NCI-H446 treated with DMSO at 0.1 percent for 48 hours (cell line): ENCODE measurements at places on chromosomes 13 and 19.

- no peak for DNase-seq
Measured at GRCh38 chr19:16628984-16629691, 1.1 kb upstream of the MED26 start.

GRCh38 chr13:106680796-106681472 lies 113.0 kb upstream of the ARGLU1 start:
- no peak for DNase-seq

- no peak for DNase-seq
Measured at GRCh38 chr13:59461411-59461810, 702.3 kb downstream of the DIAPH3 start.

DNA sequence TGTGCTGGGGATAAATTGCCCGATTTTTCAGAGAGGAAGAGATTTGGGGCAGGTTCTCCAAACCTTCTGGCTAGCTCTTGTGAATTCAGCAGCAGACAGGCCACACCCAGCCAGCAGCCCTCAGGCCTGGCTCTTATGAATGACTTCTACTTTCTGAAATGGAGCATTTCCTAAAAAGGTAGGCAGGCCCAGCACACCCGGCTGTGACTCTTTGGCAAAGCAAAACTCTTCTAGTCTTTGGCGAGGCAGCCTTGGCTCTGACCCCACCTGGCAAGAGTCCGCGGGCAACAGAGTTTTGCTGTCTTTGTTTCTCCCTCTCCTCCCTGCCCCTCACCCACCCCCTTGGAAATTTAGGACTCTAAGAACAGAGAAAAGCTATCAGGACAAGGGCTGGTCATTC lies 221.2 kb downstream of the ZNF536 start:
- DNase-seq = peak; percentile 64

DNA sequence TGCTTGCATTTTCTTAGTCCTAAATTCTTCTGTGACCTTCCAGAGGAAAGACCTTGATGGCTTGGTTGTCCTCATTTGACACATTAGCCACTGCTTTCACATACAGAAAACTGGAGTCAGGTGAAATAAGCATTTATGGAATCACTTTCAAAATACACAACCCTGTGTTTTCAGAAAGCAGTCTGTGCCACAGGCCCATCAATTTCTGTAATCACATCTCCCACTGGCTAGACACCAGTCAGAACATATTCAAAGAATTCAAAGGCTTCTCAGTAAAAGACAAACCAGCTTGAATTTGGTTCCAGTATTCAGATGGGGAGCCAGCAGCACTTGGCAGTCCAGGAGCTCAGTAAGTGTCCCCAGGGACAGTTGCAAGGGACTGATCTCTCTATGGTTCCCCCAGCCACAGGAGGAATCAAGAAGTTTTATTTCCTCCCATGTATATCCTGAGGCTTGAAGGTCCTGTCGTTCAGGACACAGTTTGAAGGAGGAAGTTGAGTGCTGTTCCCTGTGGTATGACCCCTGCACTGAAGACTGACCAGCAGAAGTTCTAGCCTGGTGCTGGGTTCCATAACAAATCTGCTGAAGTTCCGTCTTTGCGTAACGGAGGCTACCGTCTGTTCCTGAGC lies 214.3 kb downstream of the FOXO1 start:
- DNase-seq = no peak

DNA sequence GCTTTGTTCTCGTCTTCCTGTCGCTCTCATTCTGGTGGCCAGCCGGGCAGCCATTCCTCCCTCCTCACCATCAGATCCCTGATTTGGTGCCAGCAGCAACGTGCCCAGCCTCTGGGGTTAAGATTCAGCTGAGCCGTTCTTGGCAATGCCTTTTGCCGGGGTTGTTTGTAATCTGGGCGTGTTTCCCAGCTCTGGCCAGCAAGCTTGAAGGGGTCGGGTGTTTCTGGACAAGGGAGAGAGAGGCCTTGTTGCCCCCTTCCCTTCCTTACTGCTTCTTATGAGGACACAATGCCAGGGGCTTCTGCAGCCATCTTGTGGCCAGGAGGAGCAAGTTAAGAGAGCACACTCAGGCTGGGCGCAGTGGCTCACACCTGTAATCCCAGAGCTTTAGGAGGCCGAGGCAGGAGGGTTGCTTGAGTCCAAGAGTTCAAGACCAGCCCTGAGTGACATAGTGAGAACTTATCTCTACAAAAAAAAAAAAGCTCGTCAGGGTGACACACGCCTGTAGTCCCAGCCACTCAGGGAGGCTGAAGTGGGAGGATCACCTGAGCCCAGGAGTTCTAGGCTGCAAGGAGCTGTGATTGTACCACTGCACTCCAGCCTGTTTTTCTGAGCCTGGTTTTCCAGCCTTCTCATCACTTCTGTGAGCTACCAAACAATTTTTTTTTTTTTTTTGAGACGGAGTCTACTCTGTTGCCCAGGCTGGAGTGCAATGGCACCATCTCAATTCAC lies 10.7 kb upstream of the CRTC1 start:
- DNase-seq = peak; percentile 69

DNA sequence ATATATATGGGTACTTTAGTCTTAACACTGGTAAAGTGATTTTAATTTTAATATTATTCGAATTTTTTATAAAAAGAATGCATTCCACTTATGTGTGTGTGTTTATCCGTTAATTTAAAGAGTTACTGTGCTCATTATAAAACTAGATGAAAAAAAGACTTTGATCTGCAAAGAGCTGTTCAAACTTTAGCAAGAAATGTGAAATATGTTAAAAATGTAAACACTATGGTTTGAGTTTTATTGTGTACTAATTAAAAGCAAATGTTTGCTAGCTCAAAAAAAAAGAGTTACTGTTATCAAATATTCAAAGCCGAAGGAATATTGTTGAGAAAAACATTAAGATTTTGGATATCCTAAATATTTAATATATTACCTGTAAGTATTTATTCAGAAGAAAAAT lies 34.5 kb downstream of the UFM1 start:
- DNase-seq = no peak

GRCh38 chr19:38792250-38793111 lies 3.5 kb downstream of the LGALS7B start:
- DNase-seq = no peak

DNA sequence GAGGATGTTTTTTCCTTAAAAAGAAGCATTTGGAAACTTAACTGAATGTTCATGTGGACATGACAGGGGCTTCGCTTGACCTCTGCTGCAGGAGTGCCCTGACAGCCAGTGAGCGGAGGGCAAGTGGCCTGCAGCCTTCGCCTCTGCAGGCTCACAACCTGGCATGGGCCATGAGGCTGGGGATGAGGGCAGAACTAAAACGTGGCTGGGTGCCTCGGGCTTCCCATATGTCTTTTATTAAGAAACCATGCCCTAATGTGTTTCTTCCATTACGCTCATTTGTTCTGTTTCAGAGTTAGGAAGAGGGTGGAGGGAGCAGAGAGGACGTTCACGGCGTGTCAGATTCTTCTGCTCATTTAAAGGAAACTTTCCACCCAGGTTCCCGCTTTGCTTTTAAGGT lies 2.9 kb downstream of the ARHGEF7 start:
- DNase-seq = no peak
